ENCODE measurements at places on chromosomes 4 and X. TPM values are rescaled to one million over a fixed set of nuclear protein-coding genes. Genes with fewer than 3 reads are reported as not detected.

Gene TCP11X2
- total RNA-seq: not detected

Gene PNMA6A
- 0.97 TPM for total RNA-seq

Gene IL21
- not detected for total RNA-seq

Gene PNCK
- total RNA-seq: 0.79 TPM

Gene TMEM156
- total RNA-seq: 14.0 TPM

Gene IQCM
- total RNA-seq: not detected

Gene PARM1
- total RNA-seq: not detected

Gene RNF150
- not detected for total RNA-seq

Gene ITIH6
- total RNA-seq: not detected

Gene KLF3
- total RNA-seq: 44.1 TPM

Gene NSG1
- 39.7 TPM for total RNA-seq

Gene NR0B1
- total RNA-seq: not detected

Gene PDCL2
- not detected for total RNA-seq

Gene DCHS2
- 0.19 TPM for total RNA-seq

Gene MAGEE2
- not detected for total RNA-seq

Gene SPIN4
- total RNA-seq: 9.9 TPM

Gene PYURF
- total RNA-seq: 53.6 TPM

Gene CFI
- not detected for total RNA-seq

Gene C4orf54
- not detected for total RNA-seq

Gene SMIM10L2A
- 1.8 TPM for total RNA-seq

Gene CTAG2
- total RNA-seq: 17.1 TPM

Gene ABHD18
- total RNA-seq: 27.4 TPM

Gene GLOD5
- not detected for total RNA-seq

Gene UGT2A1
- total RNA-seq: not detected

Gene ZFYVE28
- 16.1 TPM for total RNA-seq

Gene SETD7
- total RNA-seq: 9.4 TPM

Gene CT47B1
- not detected for total RNA-seq

Gene BMX
- not detected for total RNA-seq

Gene STBD1
- 0.44 TPM for total RNA-seq

Gene UGT2B7
- total RNA-seq: not detected

Gene JCHAIN
- 0.60 TPM for total RNA-seq

Gene TBX22
- not detected for total RNA-seq

Gene MAGEB18
- total RNA-seq: not detected

Gene HTR2C
- not detected for total RNA-seq

Gene ASIC5
- not detected for total RNA-seq

Gene PIR
- total RNA-seq: 1.4 TPM

Gene FGF13
- not detected for total RNA-seq

Gene FAM236C
- not detected for total RNA-seq

Gene EXOC1L
- not detected for total RNA-seq

Gene CD38
- 99.9 TPM for total RNA-seq

Gene TSPAN6
- 0.17 TPM for total RNA-seq

Gene KCND1
- total RNA-seq: 5.6 TPM
